NCI-H1105 treated with DMSO at 0.1 percent for 48 hours (cell line): ENCODE measurements at places on chromosomes 16 and 17.

GRCh38 chr17:29112771-29113295, 67.4 kb downstream of the MYO18A start:
- DNase-seq: no peak

DNA sequence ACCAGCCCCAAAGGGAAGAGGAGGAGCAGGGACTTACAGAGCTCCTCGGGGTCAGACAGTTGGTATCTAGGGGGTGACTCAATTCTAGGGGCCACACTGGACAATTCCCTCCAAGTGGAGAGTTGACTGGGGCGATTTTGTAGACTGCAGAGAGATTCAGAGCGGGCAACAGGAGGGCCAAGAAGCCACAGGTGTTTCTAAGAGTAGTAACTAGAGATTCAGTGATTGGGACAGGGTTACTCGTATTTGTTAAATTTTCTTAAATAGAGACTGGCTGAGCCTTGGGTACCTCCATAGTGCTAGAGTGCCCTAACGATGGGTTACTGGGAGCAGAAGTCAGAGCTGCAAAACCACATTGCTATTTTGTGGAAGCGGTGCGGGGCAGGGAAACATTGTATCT, 3.3 kb upstream of the INPP5K start:
- DNase-seq: no peak

- no peak for DNase-seq
Measured at GRCh38 chr17:42097691-42098631, at the start of gene ZNF385C. TSS of gene ZNF385C (minus strand) at chr17:42098473. CDS start at chr17:42063056, 35,417 bp downstream.

GRCh38 chr16:59690216-59690615, 956.1 kb upstream of the GOT2 start:
- DNase-seq: no peak

- DNase-seq: no peak
Measured at GRCh38 chr17:46796524-46796923, 22.0 kb downstream of the WNT3 start.

- DNase-seq: peak; percentile 69
Measured at GRCh38 chr17:64320613-64321553, 57.8 kb upstream of the TEX2 start.

- no peak for DNase-seq
Measured at GRCh38 chr17:79801156-79802038, 4.5 kb upstream of the CBX8 start.

DNA sequence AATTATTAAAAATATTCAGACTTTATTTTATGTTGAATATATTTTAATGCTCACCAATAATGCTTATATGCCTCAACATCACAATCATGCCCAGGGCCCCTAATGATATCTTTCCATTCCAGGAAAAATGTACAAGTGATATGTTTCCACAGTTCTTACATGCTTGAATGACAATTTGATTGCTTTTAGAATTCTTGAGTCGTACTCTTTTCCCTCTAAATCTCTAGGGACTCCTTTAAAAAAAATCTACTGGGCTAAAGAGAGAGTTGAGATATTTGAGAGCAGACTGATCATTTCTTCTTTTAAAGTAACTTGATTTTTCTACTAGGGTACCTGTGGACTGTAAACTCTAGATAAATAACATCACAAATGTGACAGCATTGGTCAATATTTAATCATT, 18.2 kb upstream of the HLF start:
- no peak for DNase-seq

GRCh38 chr17:59427996-59428395, 96.5 kb downstream of the YPEL2 start:
- no peak for DNase-seq

DNA sequence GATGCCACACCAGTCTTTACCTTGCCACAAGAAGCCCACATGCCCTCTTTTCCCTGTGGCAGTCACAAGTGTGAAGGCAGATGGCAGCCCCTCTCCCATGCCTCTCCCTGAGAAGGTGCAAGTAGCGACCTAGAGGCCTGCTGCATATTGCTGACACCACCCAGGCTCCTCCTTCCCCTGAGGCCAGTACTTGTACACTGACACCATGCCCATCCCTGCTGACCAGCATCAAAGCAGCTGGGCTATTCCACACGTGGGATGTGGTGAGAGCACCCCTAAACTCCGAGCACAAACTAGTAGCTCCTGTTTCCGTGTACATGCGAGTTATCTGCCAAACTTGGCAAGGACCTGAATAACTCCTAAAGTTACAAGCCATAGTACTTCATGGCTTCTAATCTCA, 149.4 kb downstream of the AATF start:
- no peak for DNase-seq

- DNase-seq: no peak
Measured at GRCh38 chr17:76469991-76470739, 2.8 kb downstream of the AANAT start.

GRCh38 chr16:78629173-78629572, 529.7 kb downstream of the WWOX start:
- no peak for DNase-seq

- no peak for DNase-seq
Measured at GRCh38 chr17:16406742-16407674, 8.4 kb upstream of the TRPV2 start.

DNA sequence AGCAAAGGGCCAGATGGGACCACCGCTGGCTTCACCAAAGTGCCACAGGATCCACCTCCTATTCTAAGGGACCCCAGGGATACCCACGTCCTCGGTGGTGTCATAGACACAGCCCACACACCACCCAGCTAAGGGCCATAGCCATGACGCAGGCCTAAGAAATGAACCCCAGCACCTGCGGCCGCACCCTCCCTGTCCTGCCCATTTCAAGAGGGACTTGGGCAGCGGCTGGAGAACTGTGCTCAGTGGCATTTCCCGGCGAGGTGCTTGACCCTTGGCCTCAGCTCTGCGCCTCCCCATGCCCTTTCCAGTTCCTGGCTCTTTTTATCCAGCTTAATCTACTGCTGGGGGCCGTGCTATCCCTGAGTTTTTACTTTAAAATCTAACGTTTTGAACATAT, 27.3 kb downstream of the ZNF778 start:
- no peak for DNase-seq

GRCh38 chr16:74770831-74771526, 3.6 kb downstream of the FA2H start:
- DNase-seq: no peak

- no peak for DNase-seq
Measured at GRCh38 chr16:81275795-81276194, 37.3 kb downstream of the BCO1 start.

DNA sequence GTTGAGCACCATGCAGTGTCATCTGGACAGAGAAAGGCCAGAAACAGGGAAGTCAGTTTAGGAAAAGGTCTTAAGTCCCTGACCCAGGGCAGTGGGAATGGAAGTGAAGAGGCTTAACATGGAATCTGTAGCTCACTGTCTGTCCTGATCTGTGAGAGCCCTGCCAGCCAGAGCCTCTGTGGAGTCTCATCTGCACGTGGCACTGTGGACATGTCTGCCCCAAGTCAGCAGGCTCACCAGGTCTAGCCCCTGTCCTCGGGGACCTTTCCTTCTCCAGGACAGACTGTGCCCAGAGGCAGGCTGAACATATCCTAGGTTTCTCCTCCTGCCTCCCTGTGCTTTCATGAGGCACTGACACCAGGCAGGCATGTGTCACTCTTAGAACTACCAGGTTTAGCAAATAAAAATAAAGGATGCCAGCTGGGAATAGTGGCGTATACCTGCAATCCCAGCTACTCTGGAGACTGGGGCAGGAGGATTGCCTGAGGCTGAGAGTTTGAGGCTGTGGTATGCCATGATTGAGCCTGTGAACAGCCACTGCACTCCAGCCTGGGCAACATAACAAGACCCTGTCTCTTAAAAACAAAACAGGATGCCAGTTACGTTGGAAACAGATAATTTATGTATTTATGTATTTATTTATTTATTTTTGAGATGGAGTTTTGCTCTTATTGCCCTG, 22.4 kb downstream of the UNK start:
- DNase-seq: no peak

- DNase-seq: no peak
Measured at GRCh38 chr16:87692176-87692575, 73.6 kb downstream of the KLHDC4 start.

GRCh38 chr17:81899514-81900166, 2.4 kb upstream of the NPB start:
- no peak for DNase-seq

DNA sequence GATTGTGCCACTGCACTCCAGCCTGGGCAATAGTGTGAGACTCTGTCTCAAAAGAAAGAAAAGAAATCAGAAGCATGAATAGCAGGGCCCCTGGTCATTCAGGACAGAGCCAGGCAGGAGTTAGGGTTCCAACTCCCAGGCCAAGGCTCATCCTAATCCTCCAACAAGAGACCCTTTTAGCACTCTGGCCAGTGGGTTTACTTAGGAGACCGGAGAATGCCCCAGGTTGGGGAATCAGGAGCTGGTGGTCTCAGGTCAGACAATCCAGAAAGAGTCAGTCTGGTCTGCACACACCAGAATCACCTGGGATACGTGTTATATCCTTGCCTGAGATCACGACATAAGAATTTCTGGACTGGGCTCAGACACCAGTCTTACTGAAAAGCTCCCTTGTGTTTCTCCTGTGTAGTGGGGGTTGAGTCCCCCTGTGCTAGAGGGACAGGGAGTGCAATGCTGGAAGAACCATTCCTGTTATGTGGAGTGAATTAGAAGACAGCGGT, 48.7 kb downstream of the CCDC42 start:
- DNase-seq: no peak

GRCh38 chr17:49219987-49220386, 9.5 kb downstream of the ABI3 start:
- DNase-seq: no peak

GRCh38 chr17:51948128-51948527, 210.4 kb downstream of the CA10 start:
- DNase-seq: no peak

GRCh38 chr16:87845807-87846619, 23.3 kb downstream of the SLC7A5 start:
- DNase-seq: no peak

- DNase-seq: no peak
Measured at GRCh38 chr17:18285296-18285695, 24.8 kb downstream of the MIEF2 start.

DNA sequence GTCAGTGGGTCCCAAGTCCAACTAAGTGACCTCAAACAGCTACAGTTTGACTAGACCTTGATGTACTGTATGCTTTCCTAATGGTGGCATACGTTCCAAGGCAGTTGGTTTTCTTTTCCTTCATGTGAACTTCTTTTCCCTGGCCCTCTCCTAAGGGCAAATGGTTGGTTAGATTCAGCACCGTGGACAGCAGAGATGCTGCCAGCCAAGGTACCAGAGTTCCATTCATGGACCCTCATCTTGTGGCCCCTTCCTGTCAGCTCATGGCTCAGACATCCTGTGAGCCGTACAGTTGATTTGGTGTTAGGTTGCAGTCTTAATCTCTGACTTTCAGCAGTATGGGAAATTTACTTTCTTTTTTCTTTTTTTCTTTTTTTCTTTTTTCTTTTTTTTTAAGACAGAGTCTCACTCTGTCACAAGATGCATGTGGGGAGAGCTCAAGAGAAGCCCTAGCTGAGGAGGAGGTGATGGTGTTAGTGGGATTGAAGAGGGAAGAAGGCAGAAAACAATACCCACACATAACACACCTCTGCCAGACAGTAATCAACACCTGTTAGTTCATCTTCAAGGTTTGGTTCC, 122.4 kb downstream of the USP31 start:
- no peak for DNase-seq

- no peak for DNase-seq
Measured at GRCh38 chr16:69699915-69700314, 26.4 kb downstream of the NQO1 start.

GRCh38 chr17:36135465-36135864, 31.8 kb downstream of the CCL4 start:
- no peak for DNase-seq

GRCh38 chr17:57120814-57121213, 35.8 kb downstream of the AKAP1 start:
- no peak for DNase-seq

GRCh38 chr17:58710948-58711552, 18.6 kb downstream of the RAD51C start:
- peak; percentile 31 for DNase-seq

DNA sequence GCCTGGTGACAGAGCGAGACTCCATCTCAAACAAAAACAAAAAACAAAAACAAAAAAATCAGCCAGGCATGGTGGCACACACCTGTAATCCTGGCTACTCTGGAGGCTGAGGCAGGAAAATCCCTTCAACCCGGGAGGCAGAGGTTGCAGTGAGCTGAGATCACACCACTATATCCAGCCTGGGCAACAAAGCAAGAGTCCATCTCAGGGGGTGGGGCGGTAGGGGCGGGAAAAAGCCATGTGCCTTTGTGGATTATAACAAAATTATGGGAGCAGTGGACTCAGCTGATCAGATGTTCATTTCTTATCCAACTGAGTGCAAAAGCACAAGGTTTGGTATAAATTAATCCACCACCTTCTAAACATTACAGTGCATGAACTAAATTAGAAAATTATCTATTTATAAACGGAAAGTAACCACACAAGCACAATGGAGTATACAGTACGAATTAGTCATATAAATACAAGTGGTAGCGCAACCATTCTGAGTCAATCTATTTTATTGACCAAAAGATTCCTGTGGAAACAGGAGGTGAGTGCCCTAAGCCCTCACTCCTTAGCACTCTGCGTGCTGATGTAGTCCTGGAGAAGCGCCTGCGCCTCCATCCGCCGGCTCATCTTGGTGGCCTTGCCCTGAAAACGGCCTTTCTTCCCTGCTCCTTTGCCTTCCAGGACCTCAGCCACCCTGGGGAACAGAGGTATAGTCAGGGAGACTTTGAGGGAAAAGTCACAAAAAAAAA, 14.0 kb downstream of the AARSD1 start:
- no peak for DNase-seq

DNA sequence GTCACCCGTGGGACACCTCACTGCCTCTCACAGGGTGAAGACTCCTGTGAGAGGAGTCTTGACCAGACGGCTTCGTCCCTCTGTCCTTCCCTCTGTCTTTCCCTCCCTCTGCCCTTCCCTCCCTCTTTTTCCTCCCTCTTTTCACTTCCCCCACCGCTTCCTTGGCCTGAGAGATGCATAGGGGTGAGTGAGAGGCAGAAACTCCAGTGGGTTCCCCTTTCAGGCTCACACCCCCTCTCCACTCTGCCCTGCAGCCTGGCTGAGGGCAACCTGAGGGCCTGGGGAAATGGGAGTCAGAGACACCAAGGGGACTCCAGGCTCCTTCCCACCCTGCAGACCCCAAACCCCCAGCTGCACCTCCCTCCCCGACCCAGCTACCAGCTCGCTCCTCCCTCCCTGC, 14.6 kb upstream of the KRT17 start:
- no peak for DNase-seq

- DNase-seq: no peak
Measured at GRCh38 chr17:74711058-74711824, 1.5 kb downstream of the CD300LF start.

- no peak for DNase-seq
Measured at GRCh38 chr17:74497471-74497870, 31.0 kb downstream of the CD300A start.

- DNase-seq: peak; percentile 15
Measured at GRCh38 chr17:8552577-8553320, 77.8 kb downstream of the MYH10 start.
